ENCODE measurements at places on chromosomes 11 and 22. TPM values are rescaled to one million over a fixed set of nuclear protein-coding genes. Genes with fewer than 3 reads are reported as not detected.

DNA sequence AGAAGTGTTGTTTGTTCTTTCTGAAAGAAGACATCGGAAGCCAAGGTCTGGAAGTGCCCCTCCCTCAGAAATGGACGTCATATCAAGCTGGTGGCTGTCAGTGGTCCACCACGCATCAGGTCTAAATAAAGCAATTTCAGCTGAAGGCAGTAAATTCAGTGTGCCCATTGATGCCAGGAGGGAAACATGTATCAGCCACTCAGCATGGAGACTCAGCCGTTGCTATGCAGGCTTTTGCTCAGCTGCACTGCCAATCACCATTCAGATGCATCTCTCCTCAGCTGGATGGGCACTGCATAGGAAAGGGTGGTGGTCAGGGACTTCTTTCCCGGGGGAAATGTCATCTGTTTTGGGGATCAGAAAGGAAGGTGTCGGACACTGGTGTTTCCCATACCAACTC lies 878.2 kb downstream of the NTM start:
- no peak for DNase-seq

MMP8 gene
- total RNA-seq, result 3.5 TPM

PHETA2 gene
- total RNA-seq, result 0.97 TPM

DNA sequence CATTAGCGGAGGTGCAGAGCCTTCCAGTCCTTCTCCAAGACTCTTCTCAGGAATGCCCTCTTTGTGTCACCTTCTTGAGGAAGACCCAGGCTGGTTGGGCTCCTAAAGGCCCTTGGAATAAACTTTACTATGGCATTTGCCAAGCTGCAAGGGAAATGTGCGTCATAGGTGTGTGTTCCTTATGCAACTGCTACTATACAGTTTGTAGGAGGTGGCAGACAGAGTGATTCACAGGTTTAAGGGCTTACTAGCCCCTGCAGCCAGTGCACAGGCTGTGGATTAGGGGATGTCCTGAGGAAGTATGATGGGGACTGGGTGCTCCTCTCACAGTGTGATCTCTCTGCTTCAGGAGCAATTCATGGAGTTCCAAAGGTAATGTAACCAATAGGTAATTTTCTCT lies 74.6 kb downstream of the TENM4 start:
- DNase-seq, result no peak

BDNF gene
- 5.9 TPM for total RNA-seq

DNA sequence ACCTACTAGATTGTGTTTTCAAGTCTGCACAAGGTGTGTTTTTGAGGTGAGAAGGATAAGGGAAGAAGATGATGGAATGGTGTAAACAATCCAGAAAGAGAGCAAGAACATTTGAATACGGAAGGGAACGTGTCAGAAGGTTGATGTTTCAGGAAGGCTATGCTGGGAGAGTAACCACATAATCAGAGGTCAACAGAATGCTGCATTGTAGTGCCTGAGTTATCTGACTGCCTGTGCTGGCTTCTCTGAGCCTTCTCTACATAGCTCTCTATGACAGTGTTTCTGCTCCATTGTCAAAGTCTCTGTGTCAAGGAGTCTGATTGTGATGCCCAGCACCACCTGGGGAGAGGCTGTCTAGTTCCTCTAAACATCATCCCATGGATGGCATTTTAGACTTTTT lies 74.1 kb downstream of the CYB5R2 start:
- DNase-seq, result no peak

PKP3 gene
- total RNA-seq, result 1.4 TPM

- DNase-seq, result no peak
These were observed 115.2 kb upstream of the SORL1-AS1 start for GRCh38 chr11:121567995-121568394.

DNA sequence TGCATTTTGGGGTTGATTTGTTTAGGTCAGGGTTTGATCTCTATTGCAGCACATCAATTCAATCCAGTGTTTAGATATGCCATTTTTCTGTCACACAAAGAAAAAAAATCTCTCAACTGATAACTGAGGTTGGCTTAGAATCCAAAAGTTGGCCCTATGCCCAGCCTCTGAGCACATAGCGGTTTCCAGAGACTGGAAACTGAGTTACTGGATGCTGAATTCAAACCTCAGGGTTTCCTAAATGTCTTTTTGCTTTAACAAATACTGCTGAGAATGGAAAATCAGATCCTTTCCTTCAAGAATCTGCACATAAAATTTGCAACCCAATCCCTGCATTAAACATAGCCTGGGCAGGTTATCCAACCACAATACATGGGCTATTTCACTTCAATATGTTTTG lies 4.0 kb downstream of the P4HA3 start:
- no peak for DNase-seq

GRCh38 chr11:93132836-93133235 lies 65.0 kb downstream of the SLC36A4 start:
- no peak for DNase-seq

DNA sequence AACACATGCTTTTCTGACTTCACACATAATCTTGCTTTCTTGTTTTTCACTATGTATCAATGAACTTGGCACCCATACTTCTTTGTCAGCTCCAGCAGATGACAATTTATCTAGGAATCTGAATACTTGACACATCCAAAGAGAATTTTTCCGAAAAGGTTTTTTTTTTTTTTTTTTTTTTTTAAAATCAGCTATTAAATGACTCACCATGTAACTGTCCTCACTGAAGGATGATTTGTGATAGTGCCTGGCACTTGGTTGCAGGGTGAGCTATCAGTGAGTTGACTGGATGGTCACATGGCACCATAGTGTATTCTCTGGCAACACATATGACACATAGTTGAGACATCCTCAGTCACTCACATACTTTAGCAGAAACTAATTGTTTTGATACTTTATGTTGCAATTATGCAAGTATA lies 133.4 kb upstream of the E2F8 start:
- no peak for DNase-seq

TRIM6 gene
- 0.78 TPM for total RNA-seq

OR52E5 gene
- total RNA-seq, result not detected

GRCh38 chr22:17629173-17629489 lies 582 bp upstream of the ATP6V1E1 start:
- DNase-seq, result no peak

GRCh38 chr11:111409915-111410314 lies 30.8 kb upstream of the POU2AF1 start:
- DNase-seq, result no peak

KRTAP5-10 gene
- total RNA-seq, result not detected

GRCh38 chr11:64858467-64859263 lies 14.2 kb upstream of the CDC42BPG start:
- peak; percentile 35 for DNase-seq

GRCh38 chr11:20277014-20277413 lies 86.5 kb upstream of the HTATIP2 start:
- no peak for DNase-seq

DNA sequence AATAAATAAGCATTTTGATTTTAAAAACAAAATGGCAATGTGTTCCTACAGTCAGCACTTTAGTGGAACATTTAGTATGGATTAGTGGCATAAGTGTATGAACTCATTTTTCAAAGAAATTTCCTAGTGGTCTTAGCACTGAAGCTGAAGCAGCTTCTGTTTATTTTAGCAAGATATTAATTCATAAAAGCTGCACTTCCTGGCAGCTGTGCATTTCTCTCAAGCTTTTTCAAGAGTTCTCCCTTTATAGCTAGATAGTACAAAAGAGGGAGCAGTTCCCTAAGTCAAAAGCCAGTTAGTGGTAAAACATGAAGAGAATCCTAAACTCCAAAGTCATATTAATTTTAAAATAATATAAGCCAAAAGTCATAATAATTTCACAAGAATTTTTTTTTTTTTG lies 1036.0 kb upstream of the CCDC90B start:
- DNase-seq, result no peak

DNA sequence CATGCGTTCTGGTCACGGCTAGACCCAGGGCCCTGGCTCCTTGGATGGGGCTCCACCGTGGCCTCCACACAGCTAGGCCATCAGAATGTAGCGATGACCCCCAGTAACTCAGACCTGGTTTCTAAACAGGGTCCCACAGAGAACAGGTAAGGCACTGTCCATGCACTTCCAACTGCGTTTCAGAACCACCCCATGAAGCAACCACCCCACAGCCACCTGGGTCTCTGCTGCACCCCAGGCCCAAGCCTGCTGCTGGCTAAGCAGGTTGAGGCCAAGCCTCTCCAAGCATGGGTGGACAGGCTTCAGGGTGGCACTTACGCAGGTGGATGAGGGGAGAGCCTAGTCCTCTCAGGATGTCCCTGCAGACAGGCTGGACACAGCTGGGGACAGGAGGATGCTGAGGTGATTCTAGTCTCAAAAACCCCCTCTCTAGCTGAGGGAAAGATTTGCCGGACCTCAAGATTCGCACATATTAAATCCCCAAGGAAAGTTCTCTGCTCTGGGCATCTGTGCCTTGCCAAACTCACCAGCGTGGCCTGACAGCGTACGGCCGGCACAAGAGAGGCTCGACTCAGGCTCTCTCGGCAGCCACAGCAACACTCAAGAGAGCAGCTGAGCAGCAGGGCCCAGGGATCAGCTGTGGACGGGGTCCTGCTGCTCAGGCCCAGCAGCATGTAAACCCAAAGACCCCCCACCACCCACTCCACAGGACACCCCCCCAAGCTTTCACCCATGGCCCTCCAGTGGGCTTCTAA lies 141.6 kb downstream of the CRYBB2 start:
- peak; percentile 20 for DNase-seq
